ENCODE measurements at places on chromosomes 3 and 15.

- no peak for DNase-seq
These were observed 14.7 kb downstream of the TMEM40 start for GRCh38 chr3:12744326-12744725.

DNA sequence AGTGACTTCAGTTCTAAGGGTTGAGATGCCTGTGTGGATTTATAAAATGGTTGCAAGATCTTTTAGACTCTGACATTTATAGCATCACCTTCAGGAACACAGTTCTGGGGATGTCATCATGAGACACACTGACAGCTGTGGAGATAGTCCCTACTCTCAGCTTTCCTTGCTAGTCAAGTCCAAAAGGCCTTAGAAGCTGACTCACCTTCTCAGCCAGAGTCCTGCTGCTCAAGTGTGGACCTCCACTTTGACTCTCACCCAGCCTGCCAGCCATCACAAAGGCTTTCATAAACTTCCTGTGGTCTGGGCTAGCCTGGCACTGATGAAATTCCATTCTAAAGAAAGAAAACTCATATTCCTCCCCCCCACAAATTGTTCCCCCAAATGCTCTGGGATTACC is 44.8 kb downstream of the TMEM39A start:
- no peak for DNase-seq

GRCh38 chr3:88248658-88249057 is 98.9 kb downstream of the C3orf38 start:
- DNase-seq, result no peak

DNA sequence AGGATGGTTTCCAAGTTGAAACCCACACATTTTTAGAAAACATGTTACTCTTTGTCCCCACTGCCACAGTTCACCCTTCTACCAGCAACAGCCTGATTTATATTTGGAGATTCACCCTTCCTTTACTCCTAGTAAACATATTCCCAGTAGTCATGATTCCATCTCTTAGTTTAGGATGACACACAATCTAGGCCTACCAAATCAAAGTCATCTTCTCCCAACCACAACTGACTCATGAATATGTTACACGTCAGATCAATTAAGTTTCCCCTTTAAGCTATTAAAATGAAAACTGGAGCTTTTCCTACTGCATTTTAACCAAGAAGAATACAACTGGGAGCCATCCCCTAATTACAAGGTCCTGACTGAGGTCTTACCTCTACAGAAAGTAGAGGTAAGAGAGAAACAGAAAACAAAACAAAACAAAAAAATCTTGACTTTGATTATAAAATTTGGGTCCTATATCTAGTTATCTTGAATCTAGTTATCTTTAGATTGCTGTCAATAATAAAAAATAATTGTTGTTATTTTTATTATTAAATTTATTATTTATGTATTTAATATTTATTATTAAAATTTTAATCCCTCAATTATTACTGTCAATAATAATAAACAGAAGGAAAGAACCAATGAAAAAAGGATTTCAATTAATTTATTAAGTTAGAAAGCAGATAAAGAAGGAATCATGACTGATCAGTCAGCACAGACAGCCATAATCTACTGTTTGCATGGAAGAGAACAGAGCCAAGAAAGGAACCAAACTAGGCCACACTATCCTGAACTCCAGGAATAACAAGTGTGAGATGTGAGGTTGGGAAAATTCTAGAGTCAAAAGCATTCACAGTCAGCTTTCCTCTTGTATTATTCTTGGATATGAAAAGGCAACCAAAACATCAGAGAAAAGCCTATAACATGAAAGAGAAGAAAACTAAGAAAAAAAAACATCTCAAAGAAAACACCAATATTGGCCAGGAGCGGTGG is 12.5 kb downstream of the DPH6 start:
- DNase-seq, result no peak

DNA sequence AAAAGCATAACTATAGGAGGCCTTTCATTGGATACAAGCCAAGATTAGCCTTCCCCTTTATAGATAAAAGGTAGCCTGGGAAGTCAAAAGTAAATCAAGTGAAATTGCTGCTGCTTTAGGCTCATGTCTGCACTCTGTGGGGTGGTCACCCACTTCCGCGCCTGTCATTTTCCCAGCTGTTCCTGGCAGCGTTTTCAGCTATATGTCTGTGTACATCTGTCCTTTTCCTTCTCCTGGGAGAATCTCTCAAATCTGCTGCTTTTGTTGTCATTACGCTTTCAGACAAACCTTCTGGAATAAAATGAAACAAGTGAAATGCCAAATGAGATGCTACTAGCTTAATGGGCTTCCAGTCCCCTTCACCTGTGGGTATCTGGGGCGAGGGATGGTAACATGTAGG is 211.8 kb downstream of the MCTP2 start:
- DNase-seq, result no peak

- no peak for DNase-seq
These were observed 16.7 kb downstream of the LIMD1 start for GRCh38 chr3:45611209-45611608.
